Liver (tissue), 10 donors: ENCODE measurements at places on chromosomes 13 and 19.

DNA sequence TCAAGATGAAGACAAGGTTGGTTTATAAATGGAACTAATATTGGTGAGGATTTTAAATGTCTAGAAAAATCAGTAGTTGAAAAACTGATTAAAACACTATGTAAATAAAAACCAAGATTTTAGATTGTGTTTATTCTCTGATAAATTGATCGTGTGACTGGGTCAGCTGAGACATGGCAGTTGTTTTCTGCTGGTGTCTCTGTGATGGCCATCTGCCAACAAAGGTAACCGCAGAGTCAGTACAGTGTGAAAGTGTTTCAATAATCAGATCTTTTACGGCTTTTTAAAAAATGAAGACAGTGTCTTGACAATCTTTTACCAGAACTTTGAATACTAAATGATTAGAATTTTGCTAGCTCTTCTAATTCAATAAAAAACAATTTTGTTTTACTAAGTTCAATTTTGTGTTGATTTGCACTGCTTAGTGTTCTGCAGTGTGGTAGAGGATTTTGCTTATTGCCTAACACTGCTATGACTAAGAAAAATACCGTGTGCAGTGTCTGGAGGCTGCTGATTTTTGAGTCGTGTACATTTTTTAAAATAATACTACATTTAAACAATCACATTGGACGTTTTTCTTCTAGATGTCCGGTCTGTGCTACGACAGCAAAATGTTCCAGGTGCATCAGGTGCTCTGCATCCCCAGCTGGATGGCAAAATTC, 32.7 kb upstream of the GPR183 start:
- no peak for DNase-seq

- DNase-seq, result no peak
Measured at GRCh38 chr19:40380199-40381037, 9.6 kb downstream of the HIPK4 start.

- no peak for DNase-seq
Measured at GRCh38 chr13:59038824-59039223, 1124.9 kb downstream of the DIAPH3 start.

DNA sequence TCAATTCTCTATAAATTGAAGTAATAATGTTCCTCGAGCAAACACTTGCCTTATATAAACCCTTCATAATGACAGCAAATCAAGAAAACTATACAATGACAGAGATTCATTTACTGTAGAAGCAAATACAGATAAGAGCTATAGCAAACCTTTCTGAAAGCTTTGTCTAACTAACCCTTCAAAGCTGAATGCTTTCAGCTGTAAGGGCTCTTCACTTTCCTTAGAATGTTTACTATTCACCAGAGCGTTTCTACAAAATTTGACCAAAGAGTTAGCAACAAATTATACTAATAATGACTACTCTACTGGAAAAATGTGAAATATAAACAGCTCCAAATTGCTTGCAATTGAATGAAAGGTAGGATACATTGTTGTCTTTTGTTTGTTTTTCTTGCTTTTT, 218.1 kb downstream of the SLITRK5 start:
- no peak for DNase-seq

DNA sequence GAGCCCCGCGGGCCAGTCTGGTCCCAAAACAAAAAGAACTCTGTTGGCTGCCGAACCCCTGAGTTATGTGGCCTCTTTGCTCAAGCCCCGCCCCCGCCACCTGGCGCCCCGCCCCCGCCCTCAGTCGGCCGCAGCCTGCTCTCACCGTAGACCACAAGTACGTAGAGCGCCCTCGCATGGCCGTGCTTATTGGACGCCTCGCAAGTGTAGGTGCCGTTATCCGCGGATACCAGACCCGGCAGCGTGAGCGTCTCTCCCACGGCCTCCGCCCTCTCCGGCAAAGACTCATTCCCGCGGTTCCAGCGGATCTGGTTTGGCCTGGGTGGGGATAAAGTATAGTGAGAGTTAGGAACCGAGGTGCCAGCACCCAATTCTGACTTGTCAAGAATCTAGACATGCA, 5.5 kb upstream of the ZNF428 start:
- DNase-seq, result peak; percentile 91

DNA sequence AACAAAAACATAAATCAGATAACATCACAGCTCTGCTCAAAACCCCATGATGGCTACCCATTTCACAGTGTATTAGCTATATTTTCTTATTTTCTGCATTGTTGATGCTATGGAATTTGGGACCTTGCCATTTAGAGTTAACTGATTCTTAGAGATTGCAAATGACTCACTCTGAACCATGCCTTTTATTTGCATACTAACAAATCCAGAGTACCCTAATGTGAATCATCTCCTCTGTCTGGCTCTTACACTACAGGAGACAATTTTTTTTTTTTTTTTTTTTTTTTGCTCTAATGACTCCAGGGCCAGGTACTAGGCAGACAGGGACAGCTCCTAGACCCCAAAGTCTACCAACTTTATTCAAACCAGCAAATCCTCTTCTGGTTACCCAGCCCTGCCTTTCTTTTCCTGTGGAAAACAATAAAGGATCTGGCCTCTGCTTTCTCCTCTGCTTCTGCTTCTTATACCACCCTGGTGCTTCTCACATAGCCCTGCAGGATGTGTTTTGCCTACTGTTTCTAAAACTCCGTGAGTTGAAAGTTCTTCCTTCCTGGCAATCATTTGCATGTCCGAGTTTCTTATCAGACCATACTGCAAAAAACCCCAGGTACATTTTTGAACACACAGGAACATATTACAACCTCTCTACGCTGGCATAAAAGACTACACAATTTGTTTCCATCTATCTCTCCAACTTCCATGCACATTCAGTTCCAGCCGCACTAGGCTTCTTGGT, 10.6 kb upstream of the ZNF460 start:
- no peak for DNase-seq

- peak; percentile 81 for DNase-seq
Measured at GRCh38 chr19:48110350-48110966, at the start of gene PLA2G4C. TSS of gene PLA2G4C (minus strand) at chr19:48110817. CDS start at chr19:48106529, 4,288 bp downstream.

DNA sequence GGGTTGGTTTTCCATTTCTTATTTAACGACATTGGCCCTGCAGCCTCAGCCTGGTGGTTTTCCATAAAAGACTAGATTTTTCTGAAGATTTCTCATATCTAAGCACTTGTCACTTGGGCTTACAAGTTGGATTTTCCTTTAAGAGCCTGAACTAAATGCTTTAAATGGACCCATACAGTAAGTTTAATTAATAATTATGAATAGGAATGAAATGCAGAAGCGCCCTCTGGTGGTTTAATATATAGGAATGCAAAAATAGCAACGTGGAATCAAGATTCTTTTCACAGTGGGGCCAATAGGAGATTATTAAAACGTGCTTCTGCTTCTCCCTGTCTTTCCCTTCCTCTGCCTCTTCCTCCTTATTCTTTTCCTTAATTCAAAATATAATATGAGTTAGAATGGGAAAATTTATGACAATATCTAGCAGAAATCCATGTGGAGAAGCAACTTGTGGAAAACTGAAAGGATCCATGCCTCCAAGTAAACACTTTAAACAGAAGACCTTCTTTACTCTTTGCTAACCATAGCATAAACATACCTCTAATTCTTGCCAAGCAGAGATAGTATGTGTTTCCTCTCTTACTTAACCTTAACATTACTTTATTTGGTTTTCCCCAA, 324.0 kb downstream of the GPC5 start:
- no peak for DNase-seq
